Calu3 (cell line): ENCODE measurements at places on chromosomes 3 and 15. TPM values are rescaled to one million over a fixed set of nuclear protein-coding genes. Genes with fewer than 3 reads are reported as not detected.

The LPCAT4 gene
- 28.9 and 35.3 TPM in 2 replicates for total RNA-seq

The XCR1 gene
- not detected in 2 replicates for total RNA-seq

The RTP1 gene
- not detected in 2 replicates for total RNA-seq

The POTEB3 gene
- not detected in 2 replicates for total RNA-seq

The SLITRK3 gene
- total RNA-seq, result not detected in 2 replicates

The CX3CR1 gene
- not detected in 2 replicates for total RNA-seq
